ENCODE measurements at places on chromosomes 13 and 19. TPM values are rescaled to one million over a fixed set of nuclear protein-coding genes. Genes with fewer than 3 reads are reported as not detected.

DNA sequence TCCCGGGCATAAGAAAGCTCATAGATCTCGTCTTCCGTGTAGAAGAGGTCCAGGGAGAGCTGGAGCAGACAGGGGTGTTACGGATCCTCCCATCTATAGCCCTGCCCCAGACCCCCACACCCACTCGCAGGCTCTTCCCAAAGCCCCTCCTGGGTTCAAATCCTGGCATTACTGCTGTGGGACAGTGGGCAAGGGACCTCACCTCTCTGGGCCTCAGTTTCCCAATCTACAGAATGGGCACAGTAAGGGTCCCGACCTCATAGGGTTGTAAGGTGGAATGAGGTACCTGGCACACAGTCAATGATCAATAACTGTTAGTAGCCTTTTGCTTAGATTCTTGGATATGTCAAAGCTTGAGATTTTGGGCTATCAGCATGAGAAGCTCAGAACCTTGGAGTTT is 10.5 kb downstream of the FAM98C start:
- DNase-seq = no peak

DNA sequence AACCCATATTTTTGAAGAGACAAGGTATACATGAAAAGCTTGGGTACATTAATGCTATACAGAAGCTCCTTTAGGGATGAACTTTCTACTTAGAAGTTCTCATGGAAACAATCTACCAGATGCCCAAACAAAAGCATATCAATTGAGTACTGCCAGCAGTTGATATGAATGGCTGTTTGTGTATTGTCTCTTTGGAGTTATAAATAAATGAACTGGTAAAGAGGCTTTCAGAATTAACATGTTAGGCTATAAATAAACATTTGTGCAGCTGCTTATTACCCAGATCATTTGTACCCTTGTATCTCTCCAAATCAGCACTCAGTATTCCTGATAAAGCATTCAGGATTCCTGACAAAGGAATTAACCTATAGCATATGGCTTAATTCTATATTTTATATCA is 418.9 kb downstream of the FGF14 start:
- DNase-seq = no peak

DNA sequence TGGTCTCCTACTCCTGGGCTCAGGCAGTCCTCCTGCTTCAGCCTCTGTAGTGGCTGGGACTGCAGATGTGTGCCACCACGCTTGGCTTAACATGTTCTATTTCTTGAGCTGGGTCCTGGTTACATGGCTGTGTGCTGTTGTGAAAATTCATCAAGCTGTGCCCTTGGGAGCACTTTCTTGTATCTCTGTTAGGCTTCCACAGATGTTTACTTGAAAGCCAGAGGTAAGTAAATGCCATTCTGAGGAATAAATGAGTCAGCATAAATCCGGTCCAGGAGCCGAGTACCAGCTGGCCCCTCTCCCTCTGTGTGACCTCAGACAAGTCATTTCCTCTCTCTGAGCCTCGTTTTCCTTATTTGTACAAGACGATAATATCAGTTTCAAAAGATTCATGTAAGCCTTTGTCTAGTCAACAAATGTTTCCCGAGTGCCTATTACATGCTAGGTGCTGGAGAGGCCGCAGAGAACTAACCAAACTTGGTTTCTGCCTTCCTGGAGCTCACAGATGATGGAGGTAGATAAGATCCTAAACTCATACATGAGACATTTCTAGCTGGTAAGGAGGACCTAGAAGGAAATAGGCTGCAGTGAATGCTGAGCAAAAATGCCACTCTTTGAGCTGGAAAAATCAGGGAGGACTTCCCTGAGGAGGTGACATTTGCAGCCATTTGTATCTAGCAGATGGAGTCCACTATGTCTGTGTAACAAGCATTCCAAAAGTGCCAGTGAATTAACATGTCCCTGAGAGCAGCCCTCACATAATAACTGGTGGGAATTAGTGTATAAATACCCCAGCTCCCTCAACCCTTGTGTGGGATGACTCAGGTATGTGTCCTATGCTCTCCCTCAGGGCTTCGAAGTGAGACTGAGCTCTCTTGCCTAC is 2.7 kb upstream of the RASAL3 start:
- DNase-seq = no peak

- DNase-seq = no peak
Measured at GRCh38 chr13:85541476-85541875, 257.7 kb downstream of the SLITRK6 start.

GRCh38 chr19:1266129-1266915 is 2.8 kb upstream of the CIRBP start:
- DNase-seq = no peak

Gene CARM1
- 26.7 TPM for total RNA-seq

Gene PSG2
- total RNA-seq = not detected

Gene OR7A5
- not detected for total RNA-seq

Gene NR1H2
- total RNA-seq = 224 TPM

Gene DPF1
- total RNA-seq = not detected

Gene ONECUT3
- not detected for total RNA-seq
